ENCODE measurements at places on chromosomes 3 and 15.

GRCh38 chr3:100761211-100761942 lies 52.1 kb downstream of the TFG start:
- DNase-seq = no peak

DNA sequence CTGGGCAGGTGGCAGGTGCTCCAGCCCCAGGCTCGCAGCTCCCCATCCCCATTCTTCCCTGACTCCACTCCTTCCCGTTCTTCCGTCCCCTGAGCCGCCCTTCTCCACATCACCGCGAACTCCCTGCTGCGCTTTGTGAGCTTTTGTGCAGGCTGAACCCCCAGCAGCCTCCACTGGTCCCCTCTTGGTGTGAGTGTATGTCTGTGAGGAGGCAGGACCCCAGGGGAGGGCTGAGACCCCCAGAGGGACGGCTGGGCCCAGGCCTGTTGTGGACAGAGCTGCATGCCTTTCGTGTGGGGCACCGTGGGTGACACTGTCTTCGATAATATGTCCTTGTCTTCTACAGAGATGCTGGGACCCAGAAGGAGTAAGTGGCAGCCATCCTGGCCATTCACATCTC lies 7.3 kb upstream of the ITIH3 start:
- DNase-seq = no peak

DNA sequence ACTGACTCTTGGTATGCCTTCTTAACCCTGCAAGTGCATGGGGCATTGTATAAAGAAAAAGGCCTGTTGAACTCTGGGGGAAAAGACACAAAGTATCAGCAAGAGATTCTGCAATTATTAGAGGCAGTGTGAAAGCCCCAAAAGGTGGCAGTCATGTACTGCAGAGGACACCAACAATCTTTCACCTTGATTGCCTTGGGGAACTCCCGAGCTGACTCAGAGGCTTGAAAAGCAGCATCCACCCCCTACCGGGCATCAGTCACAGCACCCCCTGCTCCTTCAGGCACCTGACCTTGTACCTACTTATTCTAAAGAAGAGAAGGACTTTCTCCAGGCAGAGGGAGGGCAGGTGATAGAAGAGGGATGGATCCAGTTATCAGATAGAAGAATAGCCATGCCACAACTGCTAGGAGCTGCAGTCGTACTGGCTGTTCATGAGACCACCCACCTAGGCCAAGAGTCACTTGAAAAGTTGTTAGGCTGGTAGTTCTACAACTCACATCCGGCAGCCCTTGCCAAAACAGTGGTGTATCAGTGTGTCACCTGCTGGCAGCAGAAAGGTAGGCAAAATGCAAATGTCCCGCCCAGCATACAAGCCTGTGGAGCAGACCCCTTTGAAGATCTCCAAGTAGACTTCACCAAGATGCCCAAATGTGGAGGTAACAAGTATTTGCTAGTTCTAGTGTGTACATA lies 241.6 kb upstream of the CNTN6 start:
- DNase-seq = peak; percentile 2

DNA sequence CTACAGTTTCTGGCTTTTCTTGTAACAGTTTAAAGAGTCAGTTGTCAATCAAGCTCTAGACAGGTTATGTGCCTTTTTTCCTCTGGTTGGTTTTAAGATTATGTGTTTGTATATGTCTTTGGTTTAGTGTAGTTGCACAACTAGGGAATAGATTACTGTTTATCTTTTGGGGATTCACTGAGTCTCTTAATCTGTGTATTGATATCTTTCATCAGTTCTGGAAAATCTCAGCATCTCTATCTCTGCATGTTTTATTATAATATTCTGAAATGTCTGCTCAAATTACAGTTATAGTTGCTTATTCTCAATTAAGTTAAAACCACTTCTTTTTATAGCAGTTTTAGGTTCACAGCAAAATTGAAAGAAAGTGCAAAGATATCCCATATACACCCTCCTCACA lies 14.3 kb downstream of the DUT start:
- DNase-seq = no peak

- DNase-seq = no peak
These were observed 70.2 kb upstream of the HRH1 start for GRCh38 chr3:11084098-11084497.

- DNase-seq = no peak
These were observed 2.6 kb downstream of the SLITRK3 start for GRCh38 chr3:165193366-165194254.

GRCh38 chr3:142808103-142808917 lies 80.6 kb downstream of the PCOLCE2 start:
- peak; percentile 48 for DNase-seq

GRCh38 chr3:49722896-49723295 lies 855 bp downstream of the GMPPB start:
- no peak for DNase-seq

DNA sequence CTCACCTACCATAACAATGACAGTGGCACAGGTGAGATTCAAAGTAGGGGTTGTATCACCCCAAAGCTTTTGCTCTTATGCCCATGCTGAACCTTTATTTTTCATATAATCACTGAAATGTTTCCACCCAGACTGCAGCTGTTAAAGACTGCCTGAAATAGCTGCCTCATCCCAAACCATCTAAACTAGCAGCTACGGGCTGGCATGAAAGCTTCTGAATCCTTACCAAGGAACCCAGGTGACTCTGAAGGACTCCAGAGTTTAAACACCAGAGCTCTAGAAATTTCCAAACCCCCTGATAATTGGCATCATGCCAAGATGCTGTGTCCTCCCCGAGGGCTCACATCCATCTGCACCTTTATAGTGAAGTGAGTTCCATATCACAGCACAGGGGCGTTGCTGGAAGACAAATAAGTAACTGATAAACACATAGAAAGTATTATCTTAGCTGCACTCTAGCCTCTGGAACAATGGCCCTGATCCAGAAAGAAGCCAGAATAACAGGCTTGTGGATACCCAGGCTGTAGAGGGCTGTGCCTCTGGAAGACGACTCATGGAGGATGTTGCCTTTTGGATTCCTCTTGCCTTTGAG lies 238.9 kb downstream of the CADPS start:
- DNase-seq = no peak

GRCh38 chr3:150346981-150347863 lies 60.9 kb upstream of the TSC22D2 start:
- peak; percentile 51 for DNase-seq

GRCh38 chr3:161212171-161212771 lies 8.8 kb upstream of the NMD3 start:
- no peak for DNase-seq

- no peak for DNase-seq
These were observed 417.6 kb upstream of the SUCLG2 start for GRCh38 chr3:68072062-68072461.

GRCh38 chr15:87374339-87374738 lies 882.2 kb downstream of the NTRK3 start:
- no peak for DNase-seq

DNA sequence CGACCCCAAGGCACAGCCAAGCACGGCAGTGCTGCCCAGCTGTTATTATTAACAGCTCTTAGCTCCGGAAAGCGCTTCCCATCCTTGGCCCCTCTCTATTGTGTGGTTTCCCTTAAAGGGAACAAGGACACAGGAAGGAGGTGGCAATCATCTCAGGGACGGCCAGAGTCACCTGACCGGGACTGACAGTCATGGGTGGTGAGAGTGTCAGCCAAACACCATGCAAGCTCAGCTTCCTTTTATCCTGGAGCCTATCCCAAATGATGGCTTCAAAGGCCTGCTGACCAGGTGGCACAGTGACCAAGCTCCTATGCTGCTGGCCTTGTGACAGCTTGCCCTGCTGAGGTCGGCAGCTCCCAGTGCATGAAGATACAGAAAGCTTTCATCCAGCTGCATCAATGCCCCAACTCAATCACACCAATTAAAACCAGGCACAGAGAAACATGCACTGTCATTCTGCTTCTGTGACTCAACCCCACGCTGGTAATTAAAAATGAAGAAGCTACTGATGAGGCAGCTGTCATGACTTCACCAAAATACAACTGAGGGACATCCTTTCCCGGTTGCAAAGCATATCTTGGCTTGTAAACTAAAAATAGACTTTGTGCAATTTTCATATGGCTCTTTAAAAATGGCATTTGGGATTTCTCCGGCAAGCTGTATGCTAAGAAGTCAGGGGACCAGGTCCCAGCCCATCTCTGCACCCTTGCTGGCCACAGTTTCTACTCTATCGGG lies 34.0 kb downstream of the PCSK6 start:
- DNase-seq = peak; percentile 85

- peak; percentile 84 for DNase-seq
These were observed 252.0 kb upstream of the PROK2 start for GRCh38 chr3:72036899-72037298.

DNA sequence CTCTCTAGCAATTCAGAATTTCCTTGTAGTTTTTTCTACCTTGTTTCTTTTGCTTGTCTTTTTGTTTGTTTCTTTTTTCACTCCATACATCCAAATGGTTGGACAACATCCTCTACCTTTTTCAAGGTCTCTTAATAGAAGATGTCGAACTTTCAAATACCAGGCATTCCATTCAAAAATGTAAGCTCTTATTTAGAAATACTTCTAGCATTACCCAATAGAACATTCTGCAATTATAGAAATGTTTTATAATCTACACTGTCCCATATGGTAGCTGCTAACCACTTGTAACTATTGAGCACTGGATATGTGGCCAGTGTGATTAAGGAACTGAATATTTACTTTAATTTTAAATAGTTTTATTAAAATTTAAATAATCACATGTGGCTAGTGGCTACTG lies 196.2 kb upstream of the MRPL3 start:
- no peak for DNase-seq

DNA sequence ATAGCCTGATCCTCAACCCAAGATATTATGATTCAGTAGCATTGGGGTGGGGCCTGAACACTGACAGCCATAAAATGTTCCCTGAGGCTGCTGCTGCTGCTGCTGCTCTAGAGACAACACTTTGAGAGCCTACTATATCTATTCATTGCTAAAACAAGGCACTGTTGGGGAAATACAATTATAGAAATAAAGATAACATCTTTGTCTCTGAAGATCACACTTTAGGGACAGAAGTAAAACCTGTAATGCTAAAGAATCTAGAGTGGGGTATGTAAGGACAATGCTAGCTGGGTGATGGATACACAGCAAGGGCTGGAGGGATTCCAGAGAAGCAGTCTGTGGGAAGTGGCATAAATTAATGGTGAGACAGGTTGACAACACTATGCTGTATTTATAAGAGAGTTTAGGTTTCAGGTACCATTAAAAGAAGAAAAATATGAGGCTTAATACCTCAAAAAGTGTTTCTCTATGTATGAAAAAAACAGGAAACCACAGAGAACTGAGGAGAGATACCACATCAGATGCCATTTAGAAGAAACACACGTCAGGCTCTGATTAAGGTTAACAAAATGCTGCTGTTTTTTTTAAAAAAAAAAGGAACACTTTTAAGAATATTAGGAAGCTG lies 115.9 kb downstream of the CBLB start:
- peak; percentile 38 for DNase-seq

DNA sequence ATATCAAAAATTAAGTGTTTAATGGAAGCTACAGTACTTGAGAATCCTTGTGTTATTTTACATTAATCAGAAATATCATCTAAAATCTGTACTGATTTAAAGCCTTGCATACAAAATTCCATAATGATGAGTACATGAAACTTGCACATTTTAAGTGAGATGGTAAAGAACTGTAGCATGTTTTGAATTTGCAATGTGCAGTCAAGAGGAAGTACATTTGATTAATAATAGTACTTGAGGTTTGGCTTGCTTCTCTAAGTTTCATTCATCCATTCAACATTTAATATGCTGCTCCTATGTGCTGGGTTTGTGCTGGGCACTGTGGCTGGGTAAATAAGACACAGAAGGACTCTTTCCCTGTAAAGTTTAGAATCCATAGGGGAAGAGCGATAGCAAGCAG lies 332.3 kb downstream of the CNTN3 start:
- no peak for DNase-seq

- no peak for DNase-seq
These were observed 167.2 kb upstream of the SLC2A2 start for GRCh38 chr3:171193693-171194092.

DNA sequence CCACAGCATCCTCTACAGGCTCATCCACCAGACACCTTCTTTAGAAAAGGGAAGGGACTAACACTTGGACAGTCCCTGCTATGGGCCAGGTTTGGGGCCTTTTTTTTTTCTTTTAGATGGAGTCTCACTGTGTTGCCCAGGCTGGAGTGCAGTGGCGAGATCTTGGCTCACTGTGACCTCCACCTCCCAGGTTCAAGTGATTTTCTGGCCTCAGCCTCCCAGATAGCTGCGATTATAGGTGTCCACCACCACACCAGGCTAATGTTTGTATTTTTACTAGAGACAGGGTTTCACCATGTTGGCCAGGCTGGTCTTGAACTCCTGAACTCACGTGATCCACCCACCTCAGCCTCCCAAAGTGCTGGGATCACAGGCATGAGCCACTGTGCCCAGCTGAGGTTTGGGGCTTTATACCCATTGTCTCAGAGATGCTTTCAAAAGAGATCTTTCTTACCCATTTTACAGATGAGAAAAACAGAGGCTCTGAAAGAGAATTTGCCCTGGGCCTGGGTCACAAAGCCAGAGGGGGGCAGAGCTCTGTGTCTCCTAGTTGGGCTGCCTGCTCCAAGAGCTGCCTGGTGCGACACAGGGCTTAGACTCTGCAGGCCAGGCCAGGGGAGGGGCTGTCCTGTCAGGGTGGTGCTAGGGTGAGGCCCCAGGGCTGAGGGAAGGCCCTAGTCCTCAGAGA lies 11.6 kb downstream of the LINGO1 start:
- no peak for DNase-seq

GRCh38 chr15:63668601-63669000 lies 71.4 kb downstream of the FBXL22 start:
- no peak for DNase-seq

- DNase-seq = no peak
These were observed 66.8 kb upstream of the ADAMTSL3 start for GRCh38 chr15:83587091-83587490.

All from fibroblast of villous mesenchyme (primary cell).